ENCODE measurements at places on chromosomes 4 and X.

GRCh38 chr4:178808106-178808505, 1365.9 kb upstream of the AGA start:
- no peak for DNase-seq

DNA sequence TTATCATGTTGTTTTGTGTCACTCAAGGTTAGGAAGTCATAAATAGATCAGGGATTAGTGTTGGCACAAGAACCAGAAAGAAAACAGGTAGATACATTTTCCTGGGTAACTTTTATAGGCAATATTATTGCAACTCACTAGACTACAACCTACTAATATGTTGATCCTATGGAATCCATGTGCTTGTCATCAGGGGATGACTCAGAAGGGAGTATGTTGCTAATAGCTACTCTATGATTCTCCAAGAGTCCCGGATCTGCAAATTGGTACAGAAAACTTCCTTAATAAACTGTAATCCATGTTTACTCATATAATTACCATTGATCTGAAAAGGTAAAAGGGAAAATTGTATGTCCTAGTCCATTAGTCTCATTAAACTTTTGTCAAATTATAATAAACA, 11.7 kb upstream of the GNRHR start:
- DNase-seq, result no peak

- DNase-seq, result no peak
Observed at GRCh38 chrX:153405426-153405825, 4.3 kb upstream of the PNMA6E start.

DNA sequence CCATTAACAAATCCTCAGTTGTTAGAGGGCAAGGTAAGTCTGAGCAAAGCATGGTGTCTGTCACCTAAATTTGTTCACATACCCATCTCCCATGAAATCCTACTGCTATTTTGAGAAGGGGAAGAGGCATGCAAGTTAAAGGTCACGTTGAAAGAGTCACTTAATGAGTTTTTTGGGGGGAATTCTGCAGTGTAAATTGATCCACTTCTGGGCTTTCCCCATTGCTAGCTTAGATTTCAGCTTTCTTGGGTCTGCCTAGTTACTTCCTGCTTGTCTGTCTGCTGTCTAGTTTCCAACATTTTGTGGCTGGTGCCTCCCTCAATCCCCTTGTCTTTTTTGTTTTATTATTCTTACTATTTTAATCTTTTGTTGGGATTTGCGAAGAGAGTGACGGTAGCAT, 32.0 kb downstream of the CEP135 start:
- DNase-seq, result no peak

DNA sequence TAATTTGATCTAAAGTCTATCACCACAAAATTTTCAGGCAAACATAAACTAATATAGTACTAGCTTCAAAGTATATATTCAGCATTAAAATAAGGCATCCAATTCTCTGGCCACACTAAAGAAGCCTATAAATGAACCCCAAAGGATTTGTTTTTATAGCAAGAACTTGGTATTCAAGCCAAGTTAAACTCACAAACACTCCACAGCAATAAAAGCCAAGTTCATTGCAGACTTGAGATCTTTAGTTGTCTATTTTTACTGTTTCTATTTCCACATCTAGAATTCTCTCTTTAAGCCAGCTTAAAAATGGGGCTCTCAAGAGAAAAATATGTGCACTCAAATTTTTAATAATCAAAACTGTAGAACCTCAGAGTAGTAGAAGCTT, 51.1 kb downstream of the WDFY3 start:
- DNase-seq, result no peak

- DNase-seq, result no peak
Observed at GRCh38 chrX:124931241-124931640, 388.4 kb upstream of the TEX13C start.

- DNase-seq, result no peak
Observed at GRCh38 chrX:70174754-70175153, 2.5 kb upstream of the DGAT2L6 start.

DNA sequence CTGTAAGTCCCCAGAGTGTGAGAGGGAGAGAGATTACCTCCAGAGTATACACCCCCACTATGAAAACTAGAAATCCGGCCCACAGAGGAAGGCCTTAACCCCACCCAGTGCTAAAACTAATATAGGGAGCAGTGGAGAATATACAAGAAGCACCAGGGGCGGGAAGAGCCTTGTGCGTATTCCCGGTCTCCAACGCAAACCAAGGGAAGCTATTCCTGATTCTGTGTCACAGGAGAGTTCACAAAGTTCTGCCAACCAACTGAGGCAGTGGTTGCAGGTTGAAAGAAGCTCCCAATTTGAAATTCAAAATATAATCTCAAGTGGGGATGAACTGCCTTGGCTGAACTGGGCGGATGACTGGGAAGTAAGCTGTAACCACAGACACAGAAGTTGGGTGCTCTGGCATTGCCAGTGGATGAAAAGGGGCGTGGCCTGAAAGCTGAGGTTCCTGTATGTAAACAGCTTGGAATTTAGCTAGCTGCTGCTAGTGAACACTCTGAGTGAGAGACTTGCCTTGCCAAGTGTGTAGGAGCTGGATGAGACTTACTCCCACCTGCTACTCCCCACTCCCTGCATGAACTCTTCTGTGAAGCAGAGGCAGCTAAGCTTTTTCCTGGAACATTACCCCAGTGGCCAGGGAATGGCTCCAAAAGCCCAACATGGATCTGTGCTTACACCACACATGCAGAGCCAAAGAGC, 32.7 kb downstream of the ELF2 start:
- DNase-seq, result no peak

DNA sequence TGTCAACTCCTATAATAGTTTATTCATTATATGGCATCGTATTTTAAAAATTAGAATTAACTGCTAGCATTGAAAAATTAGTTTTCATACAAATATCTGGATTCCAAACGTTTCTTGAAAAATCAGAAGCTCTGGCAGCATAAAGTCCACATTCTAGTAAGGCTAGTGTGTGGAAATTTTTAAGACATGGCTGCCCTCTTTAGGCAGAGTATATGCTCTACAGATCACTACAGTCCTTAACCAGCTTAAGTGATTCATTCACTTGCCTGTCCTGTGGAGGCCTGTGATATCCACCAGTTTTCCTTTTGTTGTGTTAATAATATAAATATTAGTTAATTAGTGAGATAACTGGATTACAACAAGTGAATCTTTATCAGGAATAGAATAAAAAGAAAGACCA, 287.2 kb downstream of the OPHN1 start:
- no peak for DNase-seq
